ENCODE measurements at places on chromosomes 7 and 10.

DNA sequence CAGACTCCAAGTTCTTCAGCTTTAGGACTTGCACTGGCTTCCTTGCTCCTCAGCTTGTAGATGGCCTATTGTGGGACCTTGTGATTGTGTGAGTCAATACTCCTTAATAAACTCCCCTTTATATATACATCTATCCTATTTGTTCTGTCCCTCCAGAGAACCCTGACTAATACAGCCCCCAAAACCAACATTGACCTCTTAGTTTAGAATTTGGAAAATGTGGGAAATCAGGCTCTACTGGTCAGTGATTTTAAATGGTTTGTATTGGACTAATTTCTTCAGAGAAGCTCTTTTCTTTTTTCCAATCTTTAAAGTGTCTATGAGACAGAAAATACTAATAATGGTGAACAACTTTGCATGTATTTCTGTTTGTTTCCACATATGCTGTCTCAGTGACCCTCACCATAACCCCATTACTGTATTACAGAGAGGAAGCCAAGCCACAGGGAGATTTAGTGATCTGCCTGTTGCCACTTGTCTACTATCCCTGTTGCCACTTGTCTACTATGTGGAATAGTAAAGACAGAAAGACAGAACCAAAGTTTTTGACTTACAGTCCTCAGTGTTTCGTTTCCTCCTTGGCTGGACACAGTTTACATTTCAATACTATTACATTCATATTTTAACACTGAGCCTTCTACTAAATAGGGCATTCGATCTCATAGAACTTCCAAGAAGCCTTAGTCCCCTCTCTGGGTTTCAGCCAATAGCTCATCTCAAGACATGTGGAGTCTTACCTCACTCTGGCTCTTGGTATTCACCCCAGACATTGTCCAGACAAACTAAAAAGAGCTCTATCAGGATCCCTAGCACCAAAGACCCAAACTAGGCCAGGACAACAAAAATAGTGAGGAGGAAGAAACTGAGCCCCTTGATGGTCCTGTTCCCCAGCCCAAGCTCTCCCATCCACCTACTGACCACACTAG is 121.0 kb downstream of the AKR1D1 start:
- no peak for DNase-seq

- DNase-seq = no peak
Observed at GRCh38 chr7:97004247-97005182, 838 bp upstream of the DLX6 start.

DNA sequence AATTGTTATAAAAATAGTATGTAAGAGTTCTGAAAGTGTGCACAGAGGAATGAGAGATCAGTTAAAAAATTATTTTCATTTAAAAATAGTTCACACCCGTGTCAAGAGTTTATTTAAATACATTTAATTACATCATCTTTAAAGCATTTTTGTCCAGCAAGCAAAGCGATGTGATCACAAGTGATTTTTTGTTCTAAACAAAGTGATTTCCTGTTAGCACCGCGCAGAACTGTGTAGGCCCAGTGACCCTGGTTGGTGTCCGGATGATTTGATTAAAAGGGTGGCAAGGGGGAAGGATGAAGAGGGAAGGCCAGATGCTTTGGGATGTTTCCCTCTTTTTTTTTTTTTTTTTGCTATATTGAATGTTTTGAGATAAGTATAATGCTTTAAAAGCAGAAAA is 227.8 kb upstream of the PITRM1 start:
- no peak for DNase-seq

GRCh38 chr7:18530224-18531179 is 35.0 kb downstream of the HDAC9 start:
- DNase-seq = no peak

GRCh38 chr10:119550827-119551226 is 8.3 kb upstream of the RGS10 start:
- DNase-seq = no peak

Measured in NCI-H2171 (cell line).